ENCODE measurements at places on chromosomes 2 and 18. TPM values are rescaled to one million over a fixed set of nuclear protein-coding genes. Genes with fewer than 3 reads are reported as not detected.

DNA sequence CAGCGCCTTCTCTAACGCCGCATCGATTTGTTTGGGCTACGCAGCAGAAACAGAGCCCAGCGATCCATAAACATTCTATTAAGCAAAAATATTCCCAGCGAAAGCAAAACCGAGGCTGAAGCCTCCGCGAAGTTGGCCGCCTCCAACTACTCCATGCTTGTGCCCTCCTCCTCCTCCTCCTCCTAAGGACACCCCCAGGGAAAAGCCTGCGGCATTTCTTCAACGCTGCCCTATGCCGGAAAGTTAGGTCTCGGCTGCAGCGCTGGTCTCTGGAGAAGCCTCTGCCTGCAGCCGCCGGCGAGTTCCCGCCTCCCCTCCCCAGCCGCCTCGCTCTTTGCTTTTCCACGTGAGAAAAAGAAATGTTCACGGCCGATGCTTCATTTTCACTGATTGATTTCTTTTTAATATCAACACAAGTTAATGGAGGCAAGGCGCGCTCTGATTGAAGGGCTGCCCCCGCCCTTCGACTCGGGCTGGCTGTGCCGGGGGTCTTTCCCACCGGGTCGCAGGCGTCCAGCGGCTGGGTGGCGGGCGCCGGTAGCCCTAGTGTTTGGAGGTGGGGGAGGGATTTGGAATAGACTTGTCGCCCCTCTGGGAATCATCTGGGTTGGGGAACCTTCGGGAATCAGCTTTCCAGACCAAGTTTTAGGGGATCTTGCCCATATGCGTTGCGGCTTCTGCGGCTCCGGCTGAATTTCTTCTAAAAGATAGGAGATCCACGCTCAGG is 3.9 kb downstream of the NRP2 start:
- H3K27ac ChIP-seq: no peak overlapping the region
- peak overlapping the region; percentile 3 for H3K4me3 ChIP-seq
- peaks cover 23% of the 10 kb centered on the region for H3K4me1 ChIP-seq
- peaks cover 60% of the 10 kb centered on the region for H3K27me3 ChIP-seq

DNA sequence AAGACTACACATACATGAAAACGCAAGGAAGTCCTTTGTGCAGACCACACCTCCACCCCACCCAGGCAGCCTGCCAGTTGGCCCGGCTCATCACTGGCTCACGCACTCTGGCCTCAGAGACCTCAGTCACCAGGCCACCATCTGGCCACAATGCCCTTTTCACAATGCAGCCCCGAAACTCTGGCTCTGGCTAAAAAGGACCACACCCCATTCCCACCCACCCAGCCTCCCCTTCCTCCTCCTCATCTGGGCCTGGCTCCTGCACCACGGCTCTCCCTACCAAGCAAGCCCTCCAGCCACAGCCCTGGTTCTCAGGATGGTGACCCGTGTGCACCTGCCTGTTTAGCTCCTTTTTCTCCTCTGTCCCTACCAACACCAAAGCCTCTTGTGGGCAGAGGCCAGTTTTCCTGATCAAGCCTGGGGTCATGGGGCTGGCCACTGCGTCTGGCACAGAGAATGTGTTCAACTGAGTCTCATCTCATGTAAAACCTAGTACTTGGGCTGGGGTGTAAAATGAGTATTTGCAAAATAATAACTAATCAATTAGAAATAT is 7.4 kb downstream of the HDAC4 start:
- no peak overlapping the region for H3K27ac ChIP-seq
- H3K36me3 ChIP-seq: peaks cover 7% of the 10 kb centered on the region
- peaks cover 15% of the 10 kb centered on the region for H3K4me1 ChIP-seq
- H3K4me3 ChIP-seq: no peak overlapping the region

GRCh38 chr2:27798948-27799645 is 27.6 kb downstream of the MRPL33 start:
- no peaks in the 10 kb centered on the region for H3K36me3 ChIP-seq
- no peaks in the 10 kb centered on the region for H3K4me1 ChIP-seq
- no peak overlapping the region for H3K4me3 ChIP-seq
- no peaks in the 10 kb centered on the region for H3K27me3 ChIP-seq

- no peak overlapping the region for H3K27ac ChIP-seq
- DNase-seq: no peak
- no peaks in the 10 kb centered on the region for H3K36me3 ChIP-seq
- H3K4me3 ChIP-seq: no peak overlapping the region
- peaks cover 4% of the 10 kb centered on the region for H3K27me3 ChIP-seq
- no peaks in the 10 kb centered on the region for H3K4me1 ChIP-seq
These were observed 161.0 kb downstream of the RNF152 start for GRCh38 chr18:61731693-61732376.

DNA sequence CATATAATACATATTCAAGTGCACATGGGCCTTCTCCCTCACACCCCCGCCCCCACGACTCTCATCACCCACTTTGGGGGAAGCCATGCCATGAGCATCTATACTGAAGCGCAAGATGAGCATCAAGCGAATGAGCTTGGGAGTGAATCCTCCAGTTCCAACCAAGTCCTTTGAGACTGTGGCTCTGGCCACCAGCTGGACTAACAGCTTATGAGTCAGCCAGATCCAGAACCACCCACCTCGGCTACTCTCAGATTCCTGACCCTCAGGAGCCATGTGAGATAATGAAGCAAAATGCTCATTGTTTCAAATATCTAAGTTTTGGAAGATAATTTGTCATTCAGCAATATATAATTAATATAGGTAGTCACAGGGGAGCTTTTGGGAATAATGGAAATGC is 22.2 kb upstream of the IL1RL1 start:
- no peak overlapping the region for H3K27ac ChIP-seq
- no peak overlapping the region for H3K4me3 ChIP-seq
- peaks cover 4% of the 10 kb centered on the region for H3K4me1 ChIP-seq
- H3K27me3 ChIP-seq: no peaks in the 10 kb centered on the region

GRCh38 chr18:13577091-13577697 is 149.2 kb downstream of the FAM210A start:
- H3K4me3 ChIP-seq: peak overlapping the region; percentile 1
- no peak overlapping the region for H3K27ac ChIP-seq
- no peak for DNase-seq
- H3K4me1 ChIP-seq: peaks cover 37% of the 10 kb centered on the region

GRCh38 chr2:186558512-186559276 is 31.2 kb upstream of the ITGAV start:
- H3K4me1 ChIP-seq: no peaks in the 10 kb centered on the region
- H3K4me3 ChIP-seq: no peak overlapping the region
- H3K27me3 ChIP-seq: no peaks in the 10 kb centered on the region
- H3K36me3 ChIP-seq: no peaks in the 10 kb centered on the region

- no peak overlapping the region for H3K4me3 ChIP-seq
- H3K27me3 ChIP-seq: peaks cover 24% of the 10 kb centered on the region
- H3K27ac ChIP-seq: no peak overlapping the region
- DNase-seq: no peak
- H3K36me3 ChIP-seq: no peaks in the 10 kb centered on the region
- no peaks in the 10 kb centered on the region for H3K4me1 ChIP-seq
These were observed 3.3 kb downstream of the L3MBTL4 start for GRCh38 chr18:6411382-6411781.

- DNase-seq: no peak
- no peaks in the 10 kb centered on the region for H3K36me3 ChIP-seq
- no peak overlapping the region for H3K27ac ChIP-seq
- H3K4me3 ChIP-seq: no peak overlapping the region
These were observed 287.3 kb upstream of the NCKAP5 start for GRCh38 chr2:133855526-133855925.

DNA sequence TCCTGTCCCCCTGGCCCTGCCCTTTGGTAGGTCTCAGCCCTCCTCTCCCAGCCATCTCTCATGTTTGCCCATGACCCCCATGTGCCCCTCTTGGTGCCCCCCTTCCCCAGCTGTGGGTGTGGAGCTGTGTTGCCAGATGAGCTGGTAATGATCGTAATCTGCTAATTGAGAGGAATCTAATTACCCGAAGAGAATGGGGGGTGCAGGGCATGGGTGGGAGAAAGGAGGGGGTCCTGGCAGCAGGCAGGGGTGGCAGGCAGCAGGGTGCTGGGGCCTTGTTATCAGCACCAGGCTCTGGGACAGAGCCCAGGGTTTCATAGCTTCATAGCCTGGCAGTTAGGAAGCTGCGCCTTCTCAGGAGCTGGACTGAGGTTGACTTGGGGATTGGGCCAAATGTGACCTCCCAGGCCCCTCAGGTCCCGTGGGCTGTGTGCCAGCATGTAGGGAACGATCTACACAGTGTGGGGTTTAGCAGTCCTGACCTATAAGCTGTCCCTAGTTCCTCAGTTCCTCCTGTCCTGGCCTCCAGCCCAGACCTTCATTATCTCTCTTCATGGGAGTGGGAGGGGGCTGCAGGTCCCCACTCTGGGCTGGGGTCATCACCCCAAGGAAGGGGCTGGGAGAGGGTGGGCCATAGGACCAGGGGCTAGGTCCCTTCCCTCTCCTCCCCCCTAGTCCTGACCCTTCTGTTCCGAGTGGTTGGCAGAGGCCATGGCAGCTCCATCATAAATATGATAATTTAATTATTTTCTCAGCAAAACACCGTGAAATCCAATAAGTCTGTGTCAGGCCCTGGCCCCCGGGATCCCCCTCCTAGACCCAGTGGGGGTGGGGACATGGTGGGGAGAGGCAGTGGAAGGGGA is 6.5 kb upstream of the ASIC4 start:
- peaks cover 31% of the 10 kb centered on the region for H3K36me3 ChIP-seq
- H3K27ac ChIP-seq: no peak overlapping the region
- H3K4me1 ChIP-seq: peaks cover 19% of the 10 kb centered on the region
- H3K27me3 ChIP-seq: peaks cover 39% of the 10 kb centered on the region
- DNase-seq: no peak
- no peak overlapping the region for H3K4me3 ChIP-seq

- DNase-seq: no peak
- H3K27ac ChIP-seq: no peak overlapping the region
- H3K36me3 ChIP-seq: no peaks in the 10 kb centered on the region
- no peak overlapping the region for H3K4me3 ChIP-seq
- no peaks in the 10 kb centered on the region for H3K4me1 ChIP-seq
These were observed 126.8 kb downstream of the BCL2L11 start for GRCh38 chr2:111247491-111247890.

- H3K4me1 ChIP-seq: peaks cover 39% of the 10 kb centered on the region
- H3K27ac ChIP-seq: no peak overlapping the region
- no peak for DNase-seq
- H3K4me3 ChIP-seq: no peak overlapping the region
- no peaks in the 10 kb centered on the region for H3K27me3 ChIP-seq
- peaks cover 49% of the 10 kb centered on the region for H3K36me3 ChIP-seq
These were observed 30.0 kb downstream of the RNF125 start for GRCh38 chr18:32048507-32049091.

Gene CCDC178
- total RNA-seq: not detected

Gene TOGARAM2
- total RNA-seq: 2.3 TPM

Gene TYW5
- total RNA-seq: 15.0 TPM

Gene RALB
- 3.1 TPM for total RNA-seq

Gene DRC1
- total RNA-seq: not detected

Data from CD4-positive, alpha-beta T cell (primary cell).